SW 1271 (cell line): ENCODE measurements at places on chromosomes 2 and 18.

DNA sequence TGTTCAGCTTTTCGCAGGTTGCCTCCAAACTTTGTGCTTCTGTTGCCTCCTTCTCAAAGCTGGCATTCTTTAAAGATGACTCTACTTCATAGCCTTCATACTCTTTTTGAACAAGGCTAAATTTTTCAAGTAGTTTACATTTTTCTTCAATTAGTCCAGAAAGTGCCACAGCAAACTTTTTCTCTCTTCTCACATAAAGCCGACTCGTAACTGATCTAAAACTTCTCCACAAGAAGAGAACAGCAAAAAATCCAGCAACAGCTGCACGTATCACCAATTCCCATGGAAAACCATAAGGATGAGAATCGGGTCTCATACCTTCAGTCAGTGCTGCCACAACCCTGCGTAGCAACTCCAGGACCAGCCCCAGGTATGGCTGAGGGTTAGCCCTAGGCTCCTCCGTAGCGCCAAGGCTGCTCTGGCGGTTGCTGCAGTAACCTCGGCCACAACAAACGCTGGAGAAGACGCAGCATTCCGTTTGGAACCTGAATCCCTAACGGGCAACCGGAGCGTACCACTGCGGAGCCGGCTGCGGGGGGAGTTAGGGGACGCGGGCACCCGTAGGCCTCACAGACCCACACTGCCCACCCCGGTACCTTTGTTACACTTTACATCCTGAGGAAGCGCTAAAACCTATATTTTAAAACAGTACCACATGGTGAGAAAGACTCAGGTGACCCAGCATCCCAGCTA lies at the start of gene CTAGE1:
Gene CTAGE1 (minus strand): TSS at position 420 of the 693 bp plus-strand sequence. CDS start 104 bp downstream, at position 316.
- DNase-seq = no peak

DNA sequence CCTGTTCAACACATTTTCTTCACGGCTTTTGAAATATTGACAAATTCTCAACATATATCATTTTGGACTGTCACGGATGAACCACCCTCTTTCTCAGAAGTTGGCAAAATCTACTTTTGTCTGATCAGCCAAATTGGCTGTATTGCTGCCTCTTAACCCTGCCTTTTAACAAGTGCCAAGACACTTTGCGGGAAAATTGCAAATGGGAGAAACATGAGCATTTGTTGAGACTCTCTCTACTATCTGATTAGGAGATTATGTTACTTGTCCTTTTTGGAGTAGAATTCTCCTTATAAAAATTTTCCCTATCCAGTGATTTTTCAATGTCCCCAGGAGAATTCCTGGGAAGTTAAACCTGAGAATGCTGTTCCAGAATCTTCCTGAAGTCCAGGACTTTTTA lies 256.2 kb upstream of the ZSWIM2 start:
- no peak for DNase-seq

DNA sequence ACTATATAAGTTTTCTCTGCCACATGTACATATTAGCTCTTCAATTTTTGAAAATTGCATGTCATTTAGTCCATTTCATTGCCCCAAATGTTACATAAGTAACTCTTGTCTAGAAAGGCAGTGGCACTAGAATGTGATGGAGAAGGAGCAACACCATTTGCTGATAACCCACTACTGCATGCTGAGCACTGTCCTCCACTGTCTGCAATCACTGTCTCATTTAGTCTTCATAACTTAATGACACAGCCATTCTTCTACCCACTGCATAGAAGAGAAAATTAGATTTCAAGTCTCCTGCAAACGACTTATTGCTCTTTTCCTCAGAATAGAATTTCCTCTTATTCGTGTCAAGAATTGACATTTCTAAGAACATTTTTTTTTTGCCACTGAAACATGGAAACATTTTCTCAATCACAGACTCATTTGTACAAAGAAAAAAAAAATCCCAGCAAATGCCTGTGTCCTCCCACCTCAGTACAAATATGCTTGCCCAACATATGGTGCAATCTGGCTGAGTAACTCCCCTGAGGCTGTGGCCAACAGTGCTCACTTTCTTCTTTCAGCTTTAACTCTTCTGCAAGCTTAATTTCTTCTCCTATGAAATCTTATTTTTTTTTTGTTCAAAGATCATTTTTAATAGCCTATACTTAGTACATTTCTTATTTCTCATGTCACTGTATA lies 768.6 kb upstream of the HS6ST1 start:
- no peak for DNase-seq

DNA sequence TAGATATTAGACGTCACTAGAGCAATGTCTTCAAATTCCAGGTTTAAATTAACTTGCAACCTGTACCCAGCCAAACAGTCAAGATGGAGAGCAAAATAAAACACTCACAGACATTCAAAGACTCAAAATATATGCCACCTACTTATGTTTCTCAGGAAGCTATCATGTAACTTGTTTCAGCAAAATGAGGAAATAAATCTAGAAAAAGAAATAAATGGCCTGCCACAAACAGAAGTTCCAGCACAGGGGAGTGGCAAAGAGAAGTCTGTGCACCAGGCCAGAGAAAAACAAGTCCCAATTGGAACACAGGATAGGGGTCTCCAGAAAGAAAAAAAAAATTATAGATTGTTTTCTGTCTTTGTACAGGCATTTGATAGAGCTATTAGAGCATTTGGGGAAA lies 96.7 kb downstream of the LRP2 start:
- DNase-seq = no peak

DNA sequence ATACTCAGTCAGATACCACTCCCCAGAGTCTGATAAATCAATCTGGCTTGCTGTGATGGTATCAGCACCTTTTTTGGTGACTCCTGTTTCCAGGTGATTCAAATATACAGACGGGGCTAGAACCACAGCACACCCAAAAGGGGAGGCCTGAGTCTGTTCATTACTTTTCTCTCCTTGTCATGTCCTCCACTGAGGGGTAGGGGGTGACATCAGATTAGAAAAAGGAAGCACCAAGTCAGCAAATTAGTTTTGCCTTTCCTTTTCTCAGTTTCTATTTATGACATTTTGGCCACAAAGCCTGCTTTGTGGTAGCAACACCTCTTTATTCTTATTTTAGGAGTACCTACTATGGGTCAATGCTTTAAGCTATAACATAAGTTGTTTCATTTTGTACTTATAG lies 127.4 kb downstream of the CCDC102B start:
- no peak for DNase-seq

DNA sequence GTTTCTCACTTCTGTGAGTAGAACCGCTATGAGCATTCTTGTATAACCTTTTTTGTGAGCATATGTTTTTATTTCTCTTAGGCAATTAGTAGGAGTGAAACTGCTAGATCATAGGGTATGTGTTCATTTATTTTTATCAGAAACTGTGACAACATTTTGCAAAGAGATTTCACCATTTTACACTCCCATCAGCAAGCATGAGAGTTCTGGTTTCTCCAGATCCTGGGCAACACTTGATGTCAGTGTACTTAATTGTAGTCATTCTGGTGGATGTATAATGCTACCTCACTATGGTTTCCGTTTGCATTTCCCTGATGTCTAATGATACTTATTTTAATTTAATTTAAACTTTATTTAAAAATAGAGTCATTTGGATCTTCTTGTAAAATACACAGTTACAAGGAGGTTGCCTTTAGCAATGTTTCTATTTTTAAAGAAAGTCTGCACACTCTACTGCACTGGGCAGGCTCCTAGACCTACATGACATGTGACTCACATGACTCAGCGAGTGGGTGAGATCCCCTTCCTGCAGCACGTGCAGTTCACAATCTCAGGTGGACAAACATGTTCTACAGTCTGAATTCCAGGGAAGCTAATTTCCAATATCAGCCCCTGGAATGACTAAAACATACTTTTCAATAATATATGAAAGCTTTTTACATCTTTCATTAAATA lies 127.0 kb upstream of the BCL2L11 start:
- DNase-seq = no peak

GRCh38 chr18:72935744-72936143 lies 68.0 kb upstream of the NETO1 start:
- DNase-seq = no peak
